ENCODE measurements at places on chromosomes 4 and X. TPM values are rescaled to one million over a fixed set of nuclear protein-coding genes. Genes with fewer than 3 reads are reported as not detected.

Gene KCND1
- 6.0 TPM for total RNA-seq

Gene FLNA
- 1,022 TPM for total RNA-seq

Gene HSFX3
- not detected for total RNA-seq

GRCh38 chr4:18754180-18754579, 732.6 kb upstream of the LCORL start:
- DNase-seq: no peak

- no peak for DNase-seq
These were observed 145.6 kb upstream of the PCDH18 start for GRCh38 chr4:137677863-137678262.

- no peak for DNase-seq
These were observed 90.2 kb downstream of the CXCL13 start for GRCh38 chr4:77695774-77696173.

GRCh38 chrX:16464369-16464768, 185.6 kb upstream of the S100G start:
- DNase-seq: no peak

GRCh38 chr4:12873351-12873750, 610.8 kb downstream of the RAB28 start:
- no peak for DNase-seq

- DNase-seq: no peak
These were observed 111.5 kb downstream of the NR3C2 start for GRCh38 chr4:148330724-148331123.

- DNase-seq: no peak
These were observed 13.9 kb downstream of the ANAPC10 start for GRCh38 chr4:145083891-145084605.

GRCh38 chrX:23403849-23404248, 69.2 kb downstream of the PTCHD1 start:
- no peak for DNase-seq

GRCh38 chr4:53951414-53951813, 113.0 kb downstream of the CHIC2 start:
- DNase-seq: no peak

GRCh38 chr4:158094413-158095134, 78.3 kb downstream of the GASK1B start:
- DNase-seq: no peak

DNA sequence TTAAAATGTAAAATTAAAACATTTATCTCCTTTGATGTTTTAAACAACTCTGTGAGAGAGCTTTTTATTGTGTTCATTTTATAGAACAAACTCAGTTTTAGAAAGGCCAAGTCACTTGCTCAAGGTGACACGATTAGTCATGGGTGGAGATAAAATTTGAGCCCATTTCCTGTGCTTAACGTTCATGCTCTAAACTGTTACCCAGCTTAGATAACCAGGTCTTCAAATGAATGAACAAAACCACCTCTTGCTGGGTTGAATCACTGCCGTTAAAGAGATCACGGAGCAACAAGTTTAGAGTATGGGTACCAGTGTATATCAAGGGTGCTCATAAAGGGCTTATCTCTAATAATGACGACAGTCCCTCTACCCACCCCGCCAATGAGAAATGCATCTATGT, 10.2 kb upstream of the CASK start:
- DNase-seq: no peak

- DNase-seq: no peak
These were observed 17.8 kb downstream of the ZDHHC9 start for GRCh38 chrX:129825746-129826505.

Measured in endothelial cell (in vitro differentiated cells).